ENCODE measurements at places on chromosomes 16 and 17.

- DNase-seq = no peak
Measured at GRCh38 chr17:72299100-72299499, 178.3 kb downstream of the SOX9 start.

- no peak for DNase-seq
Measured at GRCh38 chr17:75340631-75341030, 51.4 kb upstream of the SLC25A19 start.

GRCh38 chr17:59139939-59140338 is 15.0 kb downstream of the SKA2 start:
- DNase-seq = no peak

- no peak for DNase-seq
Measured at GRCh38 chr17:13437966-13438779, 163.6 kb downstream of the HS3ST3A1 start.

DNA sequence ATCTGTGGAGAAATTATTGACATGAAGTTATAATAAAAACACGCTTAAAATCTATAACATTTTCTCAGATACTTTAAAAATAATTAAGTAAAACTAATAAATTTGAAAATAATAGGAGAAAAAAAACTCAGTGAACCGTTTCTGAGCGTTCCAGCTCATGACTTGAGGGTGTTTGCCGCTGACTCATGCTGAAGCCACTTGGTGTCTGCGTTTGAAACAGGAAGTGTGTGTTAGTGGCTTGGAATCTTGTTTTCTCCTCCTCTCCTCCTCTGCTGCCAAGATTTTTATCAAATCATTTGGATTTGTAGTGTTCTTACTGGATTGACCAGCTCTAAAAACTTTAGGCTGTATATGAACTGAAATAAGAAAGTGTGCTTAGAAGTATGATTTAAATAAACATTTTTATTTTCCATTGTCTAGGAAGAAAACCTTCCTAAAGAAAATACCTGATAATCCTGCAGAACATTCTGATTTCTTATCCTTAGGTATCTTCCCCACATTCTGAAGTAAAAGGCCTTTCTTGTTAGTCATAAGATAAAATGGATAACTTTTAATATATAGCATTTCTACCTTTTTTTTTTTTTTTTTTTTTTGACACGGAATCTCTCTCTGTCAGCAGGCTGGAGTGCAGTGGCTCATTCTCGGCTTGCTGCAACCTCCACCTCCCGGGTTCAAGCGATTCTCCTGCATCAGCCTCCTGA is 30.8 kb downstream of the USP10 start:
- no peak for DNase-seq

GRCh38 chr17:47916489-47917208 is 20.6 kb downstream of the SP2 start:
- DNase-seq = no peak

- no peak for DNase-seq
Measured at GRCh38 chr16:22977294-22977697, 163.3 kb downstream of the HS3ST2 start.

- no peak for DNase-seq
Measured at GRCh38 chr17:8475781-8476180, 40.1 kb downstream of the NDEL1 start.

DNA sequence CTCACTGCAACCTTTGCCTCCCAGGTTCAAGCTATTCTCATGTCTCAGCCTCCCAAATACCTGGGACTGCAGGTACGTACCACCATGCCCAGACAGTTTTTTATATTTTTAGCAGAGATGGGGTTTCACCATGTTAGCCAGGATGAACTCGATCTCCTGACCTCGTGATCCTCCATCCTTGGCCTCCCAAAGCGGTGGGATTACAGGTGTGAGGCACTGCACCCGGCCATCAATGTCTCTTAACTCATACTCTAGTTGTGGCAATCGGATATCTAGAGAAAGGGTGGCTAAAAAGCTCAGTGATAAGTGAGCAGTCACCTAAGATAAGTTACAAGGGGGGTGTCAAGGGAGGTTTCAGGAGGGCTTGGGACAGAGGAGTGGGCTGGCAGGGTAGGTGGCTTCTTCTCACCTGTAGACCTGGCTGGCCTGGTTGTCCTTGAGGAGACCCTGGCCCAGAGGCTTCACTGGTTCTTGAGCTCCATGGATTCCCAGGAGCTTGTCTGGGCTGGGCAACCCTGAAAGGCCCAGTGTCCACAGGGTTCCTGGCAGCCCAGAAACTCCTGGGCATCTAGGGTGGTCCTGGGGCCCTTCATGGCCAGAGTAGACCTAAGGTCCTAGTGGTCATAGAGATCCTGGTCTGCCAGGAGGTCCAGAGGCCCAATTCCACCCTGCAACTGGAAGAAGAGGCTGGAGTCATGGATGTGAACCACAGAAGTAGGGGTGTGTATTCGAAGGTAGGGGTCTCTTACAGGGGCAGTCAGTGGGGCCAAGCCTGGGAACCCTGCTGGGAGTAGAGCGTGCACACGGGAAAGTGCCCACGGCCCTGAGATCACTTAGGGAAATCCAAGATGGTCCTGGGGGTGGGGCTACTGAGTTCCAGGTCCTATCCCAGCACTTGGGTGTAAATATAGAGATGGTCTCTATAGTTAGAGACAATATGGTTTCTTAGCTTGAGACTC is 12.7 kb upstream of the IGFBP4 start:
- DNase-seq = no peak

- no peak for DNase-seq
Measured at GRCh38 chr17:80901319-80901718, 90.3 kb upstream of the CHMP6 start.

DNA sequence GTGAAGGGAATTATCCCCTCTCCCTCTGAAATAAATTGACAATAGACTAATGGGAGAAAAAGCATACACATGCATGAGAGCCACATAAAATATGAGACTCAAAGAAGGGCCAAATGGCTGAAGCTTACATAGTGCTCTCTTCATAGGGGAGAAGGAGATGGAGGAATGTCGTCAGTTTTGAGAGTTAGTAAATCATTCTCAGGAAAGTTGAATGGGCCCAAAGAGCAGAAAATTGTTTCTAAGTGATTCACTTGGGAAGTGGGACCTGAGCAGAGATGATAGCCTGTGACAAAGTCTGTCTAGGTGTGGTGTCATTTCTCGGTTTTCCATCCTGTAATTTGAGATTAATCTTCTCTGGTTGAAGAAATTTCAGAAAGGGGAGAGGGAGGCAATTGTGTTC is 35.0 kb downstream of the BCAS3 start:
- DNase-seq = no peak

GRCh38 chr17:47742319-47743181 is 9.5 kb downstream of the TBX21 start:
- no peak for DNase-seq

- no peak for DNase-seq
Measured at GRCh38 chr16:86378831-86379504, 131.4 kb upstream of the FOXF1 start.

- no peak for DNase-seq
Measured at GRCh38 chr17:64402469-64402868, 11.8 kb upstream of the PECAM1 start.

DNA sequence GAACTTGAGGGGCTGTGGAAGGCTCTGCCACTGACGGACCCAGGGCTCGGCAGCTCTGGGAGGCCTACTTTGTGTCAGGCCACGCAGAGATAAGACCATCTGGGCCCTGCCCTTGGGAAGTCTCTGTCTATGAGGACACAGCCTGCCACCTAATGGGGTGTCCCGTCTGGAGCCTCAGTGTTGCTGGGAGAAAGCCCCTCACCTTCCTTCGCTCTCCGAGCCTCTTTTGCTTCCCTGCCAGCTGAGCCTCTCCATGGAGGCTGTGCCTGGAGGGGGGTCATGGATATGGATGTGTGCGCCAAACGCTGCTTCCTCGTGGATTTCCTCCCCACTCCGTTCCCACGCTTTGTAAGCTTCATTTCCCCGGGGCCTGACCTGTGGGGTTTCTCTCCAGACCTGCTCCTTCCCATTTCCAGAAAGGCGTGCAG is 228.8 kb downstream of the SEC14L1 start:
- no peak for DNase-seq

DNA sequence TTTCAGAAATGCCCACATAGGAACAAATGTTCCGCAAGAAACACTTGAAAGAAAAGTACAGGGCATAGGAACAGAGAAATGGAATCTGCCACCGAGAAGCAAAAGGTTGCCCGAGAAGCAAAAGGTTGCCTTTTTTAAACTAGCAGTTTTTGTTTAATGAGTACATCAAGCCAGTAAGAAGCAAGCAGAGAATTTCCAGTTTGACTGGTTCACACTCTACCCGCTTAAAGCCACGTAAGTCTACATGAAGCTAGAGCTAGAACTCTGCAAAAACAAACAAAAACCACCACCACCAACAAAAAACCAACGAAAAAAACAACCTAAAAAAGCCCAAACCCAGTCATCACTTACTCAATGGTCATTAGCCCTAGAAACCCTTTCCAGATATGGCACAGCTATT is 144.3 kb downstream of the MAP2K6 start:
- DNase-seq = no peak

DNA sequence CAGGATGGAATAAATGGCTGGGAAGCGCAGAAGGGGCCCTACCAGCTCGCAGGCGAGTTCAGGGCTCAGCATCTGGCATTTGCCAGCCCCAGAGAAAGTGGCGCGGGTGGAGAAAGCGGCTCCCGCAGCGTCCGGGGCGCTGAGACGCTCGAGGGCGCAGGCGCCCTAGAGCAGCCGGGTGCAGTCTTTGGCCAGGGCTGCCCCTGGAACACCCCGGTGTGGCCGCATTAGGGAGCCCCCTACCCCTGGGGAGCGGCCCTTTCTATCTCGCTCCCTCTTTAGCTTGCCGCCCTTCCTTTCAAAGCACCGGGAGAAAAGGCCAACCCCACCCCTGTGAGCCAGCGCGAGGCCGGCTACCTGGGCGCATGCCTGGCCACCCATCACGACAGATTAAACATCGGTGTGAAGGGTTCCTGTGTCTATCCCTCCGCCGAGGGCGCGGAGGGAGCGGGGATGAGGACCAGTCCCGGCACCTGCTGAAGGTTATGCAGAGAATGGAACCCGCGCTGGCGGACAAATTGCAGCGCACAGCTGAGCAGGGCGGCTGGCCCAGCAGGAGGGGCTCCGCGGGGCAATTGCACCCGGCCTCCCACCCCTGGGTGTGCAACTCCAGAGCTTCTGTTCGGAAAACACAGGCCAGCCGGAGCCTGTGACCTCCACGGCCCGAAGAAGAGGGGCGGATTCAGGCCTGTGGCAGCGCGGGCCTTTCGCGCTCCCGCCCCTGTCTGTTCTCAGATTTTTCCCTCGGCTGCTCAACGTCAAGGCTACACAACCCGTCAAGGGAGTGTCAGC is 15.6 kb upstream of the FOXF1 start:
- DNase-seq = no peak

GRCh38 chr16:89407282-89407924 is 83.0 kb downstream of the ANKRD11 start:
- DNase-seq = no peak

DNA sequence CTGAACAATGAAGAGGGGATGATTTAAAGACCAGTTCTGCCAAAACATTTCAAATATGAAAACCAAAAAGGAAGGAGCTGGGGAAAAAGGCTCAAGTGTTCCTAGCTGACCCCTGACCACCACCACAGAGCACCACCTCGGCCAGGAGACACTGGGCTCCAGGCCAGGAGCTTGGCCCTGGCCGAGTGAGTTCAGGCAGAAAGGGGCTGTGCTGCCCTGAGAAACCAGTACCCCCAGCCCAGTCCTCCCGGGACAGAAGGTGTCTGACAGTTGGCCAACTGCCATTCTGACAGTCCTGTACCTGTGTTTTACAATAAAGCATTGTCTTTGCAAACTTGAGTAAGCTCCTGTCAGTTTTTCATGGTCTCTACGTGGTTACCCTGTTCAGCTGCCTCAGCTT is 98.2 kb downstream of the VPS53 start:
- DNase-seq = no peak

DNA sequence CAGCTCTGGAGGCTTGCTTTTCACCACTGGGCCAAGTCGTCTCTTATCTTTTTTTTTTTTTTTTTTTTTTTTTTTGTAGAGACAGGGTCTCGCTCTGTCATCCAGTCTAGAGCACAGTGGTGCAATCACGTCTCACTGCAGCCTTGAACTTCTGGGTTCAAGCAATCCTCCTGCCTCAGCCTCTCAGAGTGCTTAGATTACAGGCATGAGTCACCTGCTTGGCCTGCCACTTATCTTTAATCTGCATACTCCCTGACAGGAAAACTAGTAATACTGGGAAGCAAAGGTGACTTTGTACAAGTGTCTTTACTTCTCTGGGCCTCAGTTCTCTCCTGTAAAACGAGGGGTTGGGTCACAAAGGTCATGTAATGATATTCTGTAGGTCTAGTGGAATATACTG is 15.0 kb downstream of the NTN1 start:
- no peak for DNase-seq

DNA sequence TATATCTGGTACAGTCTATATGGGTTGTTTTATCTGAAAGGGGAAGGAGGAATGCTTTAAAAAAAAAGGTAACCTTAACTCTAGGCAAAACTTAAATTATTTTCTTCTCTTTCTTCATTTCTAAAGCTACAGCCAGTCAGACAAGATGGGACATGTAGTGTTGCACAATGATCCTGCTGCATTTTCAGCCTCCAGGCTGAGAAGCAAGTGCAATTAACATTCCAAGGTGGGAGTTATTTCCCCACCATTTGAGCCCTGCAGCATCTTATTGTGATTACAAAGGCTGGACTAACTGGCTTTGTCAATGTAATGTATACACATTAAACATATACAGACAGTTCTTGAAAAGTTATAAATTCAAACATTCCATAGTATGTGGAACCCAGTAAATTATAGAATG is 22.6 kb upstream of the NF1 start:
- DNase-seq = no peak

- no peak for DNase-seq
Measured at GRCh38 chr16:8619671-8620370, 1.7 kb upstream of the METTL22 start.

DNA sequence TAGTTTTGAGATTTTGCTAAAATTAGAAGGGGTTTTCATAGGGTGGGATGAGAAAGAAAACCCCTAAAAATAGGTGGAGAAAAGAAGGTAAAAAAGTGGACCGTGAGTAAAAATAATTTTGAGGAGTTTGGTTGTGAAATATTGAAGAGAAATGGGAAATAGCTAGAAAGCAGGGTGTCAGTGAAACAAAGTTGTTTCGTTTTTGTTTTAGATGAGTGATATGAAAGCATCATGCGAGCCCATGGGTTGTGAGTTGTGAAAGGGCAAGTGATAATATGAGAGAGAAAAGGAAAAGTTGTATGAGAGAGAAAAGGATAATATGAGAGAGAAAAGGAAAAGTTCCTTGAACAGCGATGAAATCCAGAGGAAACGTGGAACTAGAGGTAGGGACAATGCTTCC is 7.3 kb upstream of the SMIM36 start:
- no peak for DNase-seq

- no peak for DNase-seq
Measured at GRCh38 chr17:43860927-43861622, 14.1 kb downstream of the CD300LG start.

- no peak for DNase-seq
Measured at GRCh38 chr16:17162560-17162959, 308.2 kb downstream of the XYLT1 start.

Data from activated CD8-positive, alpha-beta memory T cell treated with anti-CD3 and anti-CD28 coated beads for 4 hours (primary cell).